Pancreas (tissue), 10 donors: ENCODE measurements at places on chromosomes 16 and 17. TPM values are rescaled to one million over a fixed set of nuclear protein-coding genes. Genes with fewer than 3 reads are reported as not detected.

Gene MPO
- not detected for polyA plus RNA-seq

Gene TMIGD1
- not detected for polyA plus RNA-seq

Gene MGAT5B
- polyA plus RNA-seq, result 1.2 TPM

Gene EMC8
- polyA plus RNA-seq, result 14.2 TPM
